ENCODE measurements at places on chromosomes 1 and 21. TPM values are rescaled to one million over a fixed set of nuclear protein-coding genes. Genes with fewer than 3 reads are reported as not detected.

NUAK2 gene
- 3.1 TPM for total RNA-seq

CFHR2 gene
- total RNA-seq: not detected

CLCA1 gene
- not detected for total RNA-seq

SELENBP1 gene
- 0.13 TPM for total RNA-seq

RORC gene
- not detected for total RNA-seq

HCRTR1 gene
- total RNA-seq: 0.77 TPM

FCRL5 gene
- total RNA-seq: not detected

WNT3A gene
- not detected for total RNA-seq

SLC25A34 gene
- 0.26 TPM for total RNA-seq

GUCA2A gene
- not detected for total RNA-seq

CDA gene
- 4.4 TPM for total RNA-seq

AK5 gene
- 13.3 TPM for total RNA-seq

KRTAP19-3 gene
- not detected for total RNA-seq

LCE2B gene
- total RNA-seq: not detected

CYP2J2 gene
- 0.25 TPM for total RNA-seq

CELA2B gene
- not detected for total RNA-seq

CCDC185 gene
- not detected for total RNA-seq

MAP1LC3C gene
- not detected for total RNA-seq

RAB25 gene
- not detected for total RNA-seq

CFHR1 gene
- total RNA-seq: not detected

EVA1B gene
- total RNA-seq: 71.5 TPM

EFNA3 gene
- 1.3 TPM for total RNA-seq

ZSCAN20 gene
- total RNA-seq: 5.5 TPM

CFAP141 gene
- total RNA-seq: not detected

NTMT2 gene
- total RNA-seq: not detected

TMEM59 gene
- total RNA-seq: 232 TPM

DYRK3 gene
- total RNA-seq: 15.5 TPM

CD52 gene
- not detected for total RNA-seq
